Ammon's horn (tissue), 1 donor: ENCODE measurements at places on chromosomes 13 and 19.

DNA sequence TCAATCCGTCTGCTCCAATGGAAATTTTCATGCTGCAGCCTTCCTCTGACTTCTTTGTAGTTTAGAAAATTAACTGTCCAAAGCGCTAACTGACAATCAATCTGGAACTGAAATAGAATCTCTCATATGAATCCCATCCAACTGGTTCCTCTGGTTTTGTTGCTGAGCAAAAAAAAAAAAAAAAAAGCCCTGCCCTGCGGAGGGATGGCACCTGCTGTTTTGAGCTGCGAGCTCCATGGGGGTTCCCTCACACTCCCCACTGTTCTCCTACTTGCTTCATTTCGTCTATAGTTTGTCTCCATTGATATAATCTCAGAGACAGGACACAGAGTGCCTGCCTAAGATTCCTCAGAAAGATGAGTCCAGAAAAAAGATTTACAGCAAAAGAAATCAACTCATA, 33.4 kb downstream of the FAAP24 start:
- no peak for DNase-seq

DNA sequence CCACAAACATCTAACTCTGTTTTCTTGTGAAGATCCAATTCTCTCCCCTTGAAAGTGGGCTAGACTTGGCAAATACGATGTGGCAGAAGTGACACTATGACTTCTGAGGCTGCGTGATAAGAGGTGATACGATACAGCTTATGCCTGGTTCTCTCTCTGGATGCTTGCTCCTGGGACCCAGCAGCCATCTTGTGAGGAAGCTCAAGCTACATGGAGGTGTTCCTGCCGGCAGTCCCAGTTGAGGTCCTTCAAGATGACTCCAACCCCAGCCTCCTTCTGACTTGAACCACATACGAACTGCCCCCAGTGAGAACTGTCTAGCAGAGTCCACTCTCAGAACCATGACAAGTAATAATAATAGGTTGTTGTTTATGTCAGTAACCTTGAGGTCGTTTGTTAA, 10.7 kb upstream of the FEM1A start:
- no peak for DNase-seq

- DNase-seq, result no peak
Measured at GRCh38 chr13:100323937-100324336, 235.0 kb downstream of the PCCA start.

DNA sequence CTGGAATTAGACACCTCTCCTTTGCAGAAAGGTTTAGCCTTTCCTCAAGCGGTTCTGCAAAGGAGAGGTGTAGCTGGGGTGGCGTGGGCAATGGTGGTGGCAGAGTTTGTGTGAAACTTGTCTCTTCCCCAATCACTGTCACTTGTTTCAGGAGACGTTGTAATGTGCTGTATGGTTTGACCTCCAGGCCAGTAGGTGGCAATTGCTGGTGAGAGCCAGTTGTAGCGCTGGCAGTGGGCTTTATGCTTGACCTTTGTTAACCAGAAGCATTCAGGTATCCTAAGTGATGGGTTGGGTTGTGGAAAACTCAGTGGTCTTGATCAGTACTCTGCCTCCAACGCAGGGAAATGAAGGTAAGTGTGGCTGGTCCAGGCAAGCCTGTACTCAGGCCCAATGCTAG, 12.7 kb upstream of the LILRA5 start:
- no peak for DNase-seq

DNA sequence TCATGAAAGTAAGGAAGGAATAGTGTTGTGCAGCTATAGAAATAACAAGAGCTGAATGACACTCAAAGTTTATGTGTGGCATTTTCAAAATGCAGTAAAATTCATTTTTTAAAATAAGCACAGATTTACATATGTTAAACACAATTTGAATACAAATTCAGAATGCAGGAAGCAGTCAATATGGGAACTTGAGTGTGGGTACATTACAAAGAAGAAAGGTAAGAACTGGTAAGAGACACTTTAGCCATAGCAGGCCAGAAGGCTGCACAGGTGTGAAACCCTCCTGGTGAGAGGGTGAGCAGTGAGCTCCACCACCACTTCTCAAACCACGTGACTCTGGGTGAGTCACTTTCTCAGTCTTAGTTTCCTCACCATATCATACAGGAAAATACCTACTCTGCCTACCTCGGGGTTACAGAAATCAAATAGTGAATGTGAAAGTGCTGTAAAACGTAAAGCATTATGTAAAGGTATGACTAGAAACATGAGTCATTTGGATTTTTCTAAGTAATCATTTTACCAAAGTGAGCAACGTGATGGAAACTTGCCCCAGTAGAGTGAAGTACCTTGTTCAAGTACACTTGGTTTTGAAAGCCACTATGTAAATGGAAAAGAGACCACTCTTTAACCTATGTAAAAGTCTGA, 40.5 kb downstream of the USP12 start:
- DNase-seq, result no peak

DNA sequence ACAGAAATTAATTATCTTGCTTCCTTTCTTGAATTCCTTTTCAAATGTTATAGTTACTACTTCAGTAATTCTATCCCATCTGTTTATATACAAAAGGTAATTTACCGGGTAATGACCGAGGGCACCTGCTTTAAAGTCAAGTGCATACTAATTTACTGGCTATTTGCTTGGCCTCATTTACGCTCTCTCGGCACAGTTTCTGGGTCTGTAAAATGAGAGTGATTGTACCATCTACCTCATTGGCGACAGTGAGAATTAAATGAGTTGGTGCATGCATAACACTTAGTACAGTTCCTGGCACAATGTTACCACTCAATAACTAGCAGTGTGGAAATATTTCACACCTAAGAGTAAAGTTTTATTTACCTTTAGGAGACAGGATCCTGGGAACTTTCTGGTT, 111.6 kb downstream of the GGACT start:
- DNase-seq, result no peak

DNA sequence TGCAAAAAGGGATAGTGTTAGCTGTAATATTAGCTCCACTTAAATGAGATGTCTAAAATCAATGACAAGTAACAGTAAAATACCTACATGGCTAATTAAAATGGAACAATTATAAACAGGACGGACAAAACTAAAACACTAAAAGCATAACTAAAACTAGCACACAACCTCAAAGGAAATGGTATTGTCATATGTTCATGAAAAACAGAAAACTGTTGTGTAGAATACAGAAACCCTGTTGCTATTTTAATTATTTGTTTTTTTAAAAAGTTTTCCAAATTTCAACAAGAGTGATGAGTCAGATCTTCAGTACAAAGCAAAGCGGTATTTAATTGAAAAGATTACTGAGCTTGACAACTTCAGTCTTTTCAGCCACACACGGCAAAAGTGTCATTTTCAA, 4.2 kb downstream of the RCBTB2 start:
- DNase-seq, result no peak

GRCh38 chr13:47420568-47420967, 523.7 kb upstream of the HTR2A start:
- no peak for DNase-seq

GRCh38 chr19:28727480-28728159, 485.3 kb downstream of the UQCRFS1 start:
- DNase-seq, result no peak

GRCh38 chr13:94170145-94170571, 309.3 kb downstream of the DCT start:
- peak; percentile 68 for DNase-seq

DNA sequence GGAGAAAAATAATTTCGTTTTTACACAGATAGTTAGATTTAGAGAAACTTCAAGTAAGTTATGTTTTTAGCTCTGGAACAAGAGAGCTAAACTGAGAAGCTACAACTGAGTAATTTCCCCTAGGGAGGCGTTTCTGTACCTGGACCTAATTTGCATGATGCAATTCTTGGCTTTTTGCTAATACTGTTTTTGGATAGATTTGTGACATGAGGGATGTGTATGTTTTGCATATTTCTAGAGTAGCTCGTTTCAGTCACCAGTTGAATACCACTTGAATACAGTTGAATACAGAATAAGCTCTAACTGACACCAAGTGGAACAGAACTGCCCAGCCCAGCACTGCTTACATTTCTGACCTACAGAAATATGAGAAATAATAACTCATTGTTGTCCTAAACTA, 1227.9 kb upstream of the SPRY2 start:
- no peak for DNase-seq

DNA sequence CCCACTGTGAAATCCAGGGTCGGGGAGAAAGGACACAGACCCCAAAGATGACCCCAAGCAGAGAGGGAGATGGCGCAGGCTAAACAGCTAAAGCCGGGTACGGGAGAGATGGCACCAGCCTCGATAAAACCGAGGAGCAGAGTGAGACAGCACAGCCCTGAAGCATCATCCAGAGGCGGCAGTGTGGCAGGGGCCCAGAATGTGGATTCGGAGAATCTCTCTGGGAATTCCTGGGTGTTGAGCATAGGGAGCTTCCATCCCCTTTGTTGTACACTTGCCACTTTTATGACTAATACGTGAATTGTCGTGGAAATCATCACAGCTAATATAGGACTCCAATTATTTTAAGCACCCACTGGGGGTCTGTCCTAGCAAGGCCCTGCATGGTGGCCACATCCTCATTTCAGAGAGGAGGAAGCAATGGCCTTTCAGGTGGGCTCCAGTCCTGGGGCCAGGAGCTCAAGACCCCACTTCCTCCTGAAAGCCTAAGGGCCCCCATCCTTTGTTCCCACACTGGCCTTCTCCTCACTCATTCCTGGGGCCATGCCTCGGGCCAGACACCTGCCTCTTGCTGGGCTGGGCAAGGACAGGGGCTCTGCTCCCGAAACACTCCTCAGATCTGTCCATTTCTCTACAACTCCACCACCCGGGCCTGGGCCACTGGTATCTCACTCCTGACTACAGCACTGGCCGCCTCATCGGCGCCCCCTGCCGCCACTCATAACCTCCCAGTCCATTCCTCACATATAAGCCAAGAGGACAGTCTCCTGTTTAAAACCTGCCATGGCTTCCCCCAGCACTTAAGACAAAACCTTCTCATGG, 29.3 kb upstream of the ATP1A3 start:
- DNase-seq, result no peak

DNA sequence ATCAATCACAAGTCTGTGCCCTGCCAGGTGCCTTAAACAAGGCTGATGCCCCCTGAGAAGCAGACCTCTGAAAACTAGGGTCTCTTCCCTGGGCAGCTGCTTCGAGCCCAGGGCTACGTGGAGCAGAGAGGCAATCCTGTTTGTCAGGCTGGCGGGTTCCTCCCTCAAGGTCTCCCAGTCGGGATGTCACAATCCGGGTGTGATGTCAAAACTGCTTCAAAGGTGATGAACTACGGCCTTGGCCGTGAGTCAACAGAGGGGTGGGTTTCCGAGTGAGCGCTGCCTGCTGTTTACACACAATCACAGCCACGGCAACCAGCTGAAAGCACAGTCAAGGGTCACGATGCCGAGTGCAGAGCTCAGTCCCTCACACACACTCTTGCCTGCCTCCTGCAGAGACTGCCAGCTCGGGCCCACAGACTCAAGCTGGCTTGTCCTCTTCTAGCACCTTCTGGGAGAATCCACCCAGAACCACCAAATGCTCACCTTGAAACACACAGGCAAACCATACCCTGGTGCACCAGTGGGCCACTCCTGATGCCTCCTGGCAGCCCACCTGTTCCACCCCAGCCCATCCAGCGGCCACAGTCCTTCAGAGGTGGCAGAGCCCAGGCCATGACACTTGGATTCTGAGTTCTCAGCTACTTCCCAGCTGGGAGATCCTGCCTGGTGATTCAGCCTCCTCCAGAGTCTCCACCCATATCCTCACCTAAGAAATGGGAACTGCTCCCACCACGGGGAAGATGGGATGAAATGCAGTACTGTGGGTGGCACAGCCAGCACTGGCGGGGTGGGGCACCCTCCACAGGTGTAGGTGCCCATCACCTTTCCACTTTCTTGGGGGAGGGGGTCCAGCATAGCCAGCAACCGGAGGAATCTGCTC, 6.8 kb downstream of the ELL start:
- DNase-seq, result no peak

GRCh38 chr19:18975011-18975410, 34.0 kb upstream of the HOMER3 start:
- DNase-seq, result no peak

DNA sequence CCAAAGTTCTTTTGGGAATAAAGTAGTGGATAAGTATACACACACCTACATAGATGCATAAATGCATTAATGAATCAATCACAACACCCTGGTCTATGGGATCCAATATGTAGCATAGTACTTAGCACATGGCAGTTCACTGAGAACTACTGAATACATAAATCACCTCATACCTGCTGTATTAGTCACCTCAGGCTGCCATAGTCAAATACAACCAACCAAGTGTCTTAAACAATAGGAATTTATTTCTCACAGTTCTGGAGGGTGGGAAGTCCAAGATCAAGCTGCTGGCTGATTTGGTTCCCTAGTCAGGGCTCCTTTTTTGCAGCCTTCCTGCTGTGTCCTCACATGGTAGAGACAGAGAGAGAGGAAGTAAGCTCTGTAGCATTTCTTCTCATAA, 228.2 kb downstream of the NHLRC3 start:
- no peak for DNase-seq

DNA sequence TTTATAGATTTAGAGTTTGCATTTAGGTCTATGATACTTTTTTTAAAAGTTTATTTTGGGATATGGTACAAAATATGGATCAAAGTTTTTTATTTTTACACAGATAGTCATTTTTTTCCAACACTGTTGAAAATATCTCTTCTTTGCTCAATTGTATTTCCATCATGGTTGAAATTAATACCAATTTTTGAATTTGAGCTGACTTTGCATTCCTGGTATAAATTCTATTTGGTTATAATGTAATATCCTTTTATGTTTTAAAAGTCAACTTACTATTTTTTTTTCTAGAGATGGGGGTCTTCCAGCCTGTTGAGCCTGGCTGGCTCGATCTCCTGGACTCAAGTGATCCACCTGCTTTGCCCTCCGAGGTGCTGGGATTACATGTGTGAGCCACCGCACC, 620.1 kb downstream of the OLFM4 start:
- no peak for DNase-seq

GRCh38 chr13:107669391-107669993, 545.8 kb downstream of the LIG4 start:
- DNase-seq, result peak; percentile 37

DNA sequence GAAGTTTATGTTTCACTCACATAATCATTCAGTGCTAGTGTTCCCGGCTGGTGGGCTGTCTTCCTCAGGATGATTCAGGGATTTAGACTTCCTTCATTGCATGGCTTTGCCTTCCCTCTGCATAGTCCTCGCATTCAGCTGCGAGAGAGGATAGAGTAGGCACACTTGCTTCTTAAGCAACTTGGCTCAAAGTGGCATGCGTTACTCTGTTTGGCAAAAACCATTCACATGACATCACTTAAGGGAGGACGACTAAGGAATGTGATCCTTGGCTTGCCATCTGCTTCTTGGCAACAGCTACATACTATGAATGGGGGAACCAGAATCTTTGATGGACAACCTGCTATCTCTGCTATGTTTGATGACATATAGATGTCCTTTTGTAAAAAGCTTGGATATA, 359.3 kb downstream of the TDRD3 start:
- DNase-seq, result peak; percentile 9

DNA sequence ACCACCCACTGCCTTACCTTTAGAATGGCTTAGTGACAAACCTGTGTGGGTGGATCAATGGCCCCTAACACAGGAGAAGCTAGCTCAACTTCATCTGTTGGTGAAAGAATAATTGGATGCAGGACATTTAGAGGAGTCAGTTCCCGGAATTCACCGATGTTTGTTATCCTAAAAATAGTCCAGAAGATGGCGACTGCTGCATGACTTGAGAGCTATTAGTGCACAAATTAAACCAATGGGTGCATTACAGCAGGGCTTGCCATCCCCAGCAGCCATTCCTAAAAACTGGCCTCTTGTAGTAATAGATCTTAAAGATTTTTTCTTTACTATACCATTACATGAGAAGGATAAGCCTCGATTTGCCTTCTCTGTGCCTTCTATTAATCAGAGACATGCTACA, 46.8 kb upstream of the ZNF726 start:
- DNase-seq, result no peak
